ENCODE measurements at places on chromosomes 16 and 17.

- peak; percentile 49 for DNase-seq
These were observed 16.7 kb downstream of the GNGT2 start for GRCh38 chr17:49193513-49194296.

- DNase-seq: no peak
These were observed 1.2 kb upstream of the BLTP2 start for GRCh38 chr17:28646039-28646754.

DNA sequence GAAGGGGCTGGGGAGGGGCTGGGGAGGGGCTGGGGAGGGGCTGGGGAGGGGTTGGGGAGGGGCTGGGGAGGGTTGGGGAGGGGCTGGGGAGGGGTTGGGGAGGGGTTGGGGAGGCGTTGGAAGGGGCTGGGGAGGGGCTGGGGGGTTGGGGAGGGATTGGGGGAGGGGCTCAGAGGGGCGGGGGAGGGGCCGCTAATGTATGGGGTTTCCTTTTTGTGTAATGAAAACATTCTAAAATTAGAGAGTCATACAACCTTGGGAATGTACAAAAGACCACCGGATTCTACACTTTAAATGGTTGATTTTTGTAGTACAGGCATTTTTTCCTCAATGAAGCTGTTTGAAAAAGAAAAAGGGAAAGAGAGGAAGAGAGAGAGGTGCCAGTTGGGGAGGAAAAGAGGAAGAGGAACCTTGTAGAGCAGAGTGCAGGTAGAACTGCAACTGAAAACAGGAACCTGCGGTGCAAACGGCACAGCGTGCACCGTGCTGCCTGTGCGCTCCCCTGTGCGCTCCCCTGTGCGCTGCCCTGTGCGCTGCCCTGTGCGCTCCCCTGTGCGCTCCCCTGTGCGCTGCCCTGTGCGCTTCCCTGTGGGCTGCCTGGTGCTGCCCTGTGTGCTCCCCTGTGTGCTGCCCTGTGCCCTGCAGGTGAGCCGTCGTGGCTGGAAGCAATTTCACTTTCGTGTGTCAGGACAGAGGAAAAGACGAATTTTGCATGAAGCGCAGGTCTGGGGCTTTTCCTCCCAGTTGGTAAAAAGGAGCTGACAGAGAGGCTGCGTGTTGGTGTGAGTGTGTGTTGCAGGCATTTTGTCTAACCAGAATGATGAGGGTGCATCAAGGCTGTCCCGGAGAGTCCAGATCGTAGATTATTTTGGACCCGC is 40.8 kb downstream of the METRNL start:
- DNase-seq: no peak

- no peak for DNase-seq
These were observed 51.4 kb upstream of the NFAT5 start for GRCh38 chr16:69514356-69514755.

DNA sequence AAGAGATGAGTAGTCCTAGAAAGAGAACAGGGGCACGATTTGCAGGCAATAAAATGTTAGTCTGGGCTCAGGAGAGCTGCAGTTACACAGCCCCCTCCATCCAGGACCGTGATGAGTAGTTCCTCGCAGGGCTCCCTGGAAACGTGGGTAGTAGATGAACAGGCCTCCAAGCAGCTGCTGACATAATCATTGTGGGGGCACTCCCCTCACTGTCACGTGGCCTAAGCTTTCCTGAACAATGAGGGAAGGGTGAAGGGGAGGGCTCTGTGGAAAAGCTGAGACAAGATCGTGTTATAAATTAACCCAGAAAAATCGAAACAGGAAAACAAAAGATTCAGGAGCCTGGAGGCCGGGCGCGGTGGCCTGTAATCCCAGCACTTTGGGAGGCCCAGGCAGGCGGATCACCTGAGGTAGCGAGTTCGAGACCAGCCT is 1.3 kb upstream of the PER1 start:
- DNase-seq: peak; percentile 24

DNA sequence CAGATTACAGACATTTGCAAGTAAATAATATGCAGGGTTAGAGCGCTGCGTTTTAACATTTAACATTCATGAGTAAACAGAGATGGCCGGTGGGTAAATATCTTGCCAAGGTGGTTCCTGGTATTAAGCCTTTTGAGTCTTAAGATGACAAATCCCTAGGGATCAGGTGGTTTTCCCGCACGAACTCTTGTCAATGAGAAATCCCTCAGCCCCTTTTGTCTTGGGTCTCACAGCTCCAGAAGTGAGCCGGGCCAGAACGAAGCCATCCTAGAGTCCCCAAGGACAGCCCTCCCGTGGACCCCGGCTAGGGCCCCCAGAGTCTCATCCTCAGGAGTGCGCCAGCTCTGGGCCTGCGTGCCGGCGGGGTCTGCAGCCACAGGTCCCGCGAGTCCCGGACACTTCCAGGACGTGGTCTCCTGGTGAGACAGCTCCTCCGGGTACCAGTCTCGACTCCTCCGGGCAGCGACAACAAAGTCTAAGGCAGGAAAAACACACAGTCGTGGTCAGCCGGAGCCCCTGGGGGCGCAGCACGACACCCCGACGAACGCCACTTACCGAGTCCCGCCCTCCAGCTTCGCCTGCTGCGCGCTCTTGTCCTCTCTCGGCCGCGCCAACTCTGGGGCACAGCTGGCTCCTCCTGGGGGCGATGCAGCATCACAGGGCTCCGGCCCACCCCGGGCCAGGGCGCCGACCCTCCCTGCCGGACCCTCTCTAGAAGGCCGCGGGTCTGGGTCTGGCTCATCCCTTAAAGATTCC is 13.3 kb downstream of the MIS12 start:
- peak; percentile 54 for DNase-seq

DNA sequence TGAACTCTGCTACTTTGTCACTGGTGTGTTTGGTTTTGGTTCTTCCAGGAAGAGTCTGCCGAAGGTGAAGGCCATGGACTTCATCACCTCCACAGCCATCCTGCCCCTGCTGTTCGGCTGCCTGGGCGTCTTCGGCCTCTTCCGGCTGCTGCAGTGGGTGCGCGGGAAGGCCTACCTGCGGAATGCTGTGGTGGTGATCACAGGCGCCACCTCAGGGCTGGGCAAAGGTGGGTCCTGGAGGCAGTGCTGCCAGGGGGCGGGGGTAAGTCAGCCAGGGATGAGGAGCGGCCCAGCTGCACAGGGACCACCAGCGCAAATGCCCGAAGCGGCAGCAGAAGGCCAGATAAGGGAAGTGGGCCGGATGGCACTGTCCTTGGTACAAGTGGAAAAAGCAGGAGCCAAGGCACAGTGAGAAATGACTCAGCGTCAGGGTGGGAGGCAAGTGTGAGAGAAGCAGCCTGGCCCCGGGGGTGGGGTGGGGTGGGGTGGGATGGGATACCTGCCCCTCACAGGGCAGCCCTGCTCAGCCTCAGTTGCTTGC is 41.9 kb downstream of the TMEM11 start:
- DNase-seq: no peak

GRCh38 chr17:21278450-21279197 is 5.9 kb upstream of the MAP2K3 start:
- DNase-seq: no peak

- no peak for DNase-seq
These were observed 42.6 kb downstream of the CYTH1 start for GRCh38 chr17:78739331-78739931.

- no peak for DNase-seq
These were observed 232.4 kb upstream of the PSMD7 start for GRCh38 chr16:74064120-74064735.

- peak; percentile 76 for DNase-seq
These were observed 190.2 kb downstream of the PRKCA start for GRCh38 chr17:66492561-66493005.

DNA sequence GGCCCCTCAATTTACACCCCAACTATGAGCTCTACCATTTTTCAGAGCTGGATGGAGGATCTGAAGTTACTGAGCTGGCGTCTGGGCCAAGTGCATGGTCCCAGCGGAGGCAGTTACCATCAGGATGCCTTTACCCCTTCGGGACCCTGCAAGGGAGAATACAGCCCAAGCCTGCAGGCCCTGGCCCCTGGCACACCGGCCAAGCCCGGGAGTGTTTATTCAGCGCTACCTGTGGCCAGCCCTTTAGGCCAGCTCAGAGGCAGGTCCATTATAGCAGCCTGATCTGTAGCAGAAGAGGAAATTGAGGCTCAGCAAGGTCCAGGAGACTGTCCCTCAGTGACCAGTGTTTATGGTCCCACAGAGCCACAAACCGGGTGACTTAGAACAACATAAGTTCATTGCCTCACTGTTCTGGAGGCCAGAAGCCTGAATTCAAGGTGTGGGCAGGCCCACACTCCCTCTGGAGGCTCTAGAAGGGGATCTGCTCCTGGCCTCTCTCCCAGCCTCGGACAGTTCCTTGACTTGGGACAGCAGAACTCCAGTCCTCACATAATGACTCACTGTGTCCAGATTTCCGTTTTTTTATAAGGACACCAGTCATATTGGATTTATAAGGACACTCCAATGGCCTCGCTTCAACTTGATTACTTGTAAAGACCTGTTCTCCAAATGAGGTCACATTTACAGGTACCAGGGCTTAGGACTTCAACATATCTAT is 8.8 kb downstream of the SEC14L5 start:
- no peak for DNase-seq

DNA sequence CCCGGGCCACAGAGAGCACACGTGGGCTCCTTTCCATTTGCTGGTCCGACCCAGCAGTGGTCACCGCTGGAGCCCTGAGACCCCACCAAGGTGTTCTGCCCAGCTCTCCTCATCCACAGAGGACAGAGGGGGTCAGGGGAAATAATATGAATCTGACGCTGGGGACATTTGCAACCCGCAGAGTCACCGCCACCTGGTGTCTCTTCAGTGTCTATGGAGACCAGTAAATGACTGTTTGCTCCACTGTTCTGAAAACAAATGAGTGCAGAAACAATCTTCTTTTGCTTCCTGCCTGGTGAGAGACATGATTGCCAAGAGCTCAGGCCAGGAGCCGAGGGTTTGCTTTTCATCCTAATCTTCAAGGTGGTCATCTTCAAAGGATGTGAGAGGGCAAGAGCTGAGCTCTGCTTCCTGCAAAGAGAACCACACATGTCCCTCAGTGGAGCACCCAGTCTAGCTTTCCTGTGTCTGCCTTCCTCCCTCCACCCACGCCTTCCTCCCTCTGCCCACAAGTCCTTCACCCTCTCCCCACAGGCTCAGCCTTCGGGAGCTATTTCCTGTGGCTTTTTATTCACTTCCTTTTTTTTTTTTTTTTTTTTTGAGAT is 14.7 kb upstream of the KLHDC4 start:
- DNase-seq: peak; percentile 73

GRCh38 chr17:66952031-66952524 is 12.4 kb upstream of the CACNG4 start:
- peak; percentile 18 for DNase-seq

GRCh38 chr17:80387071-80387470 is 27.9 kb upstream of the ENDOV start:
- no peak for DNase-seq

- DNase-seq: peak; percentile 25
These were observed 708 bp downstream of the DHX33 start for GRCh38 chr17:5468075-5468473.

GRCh38 chr17:58520843-58521430 is 6.5 kb upstream of the MTMR4 start:
- DNase-seq: peak; percentile 42

DNA sequence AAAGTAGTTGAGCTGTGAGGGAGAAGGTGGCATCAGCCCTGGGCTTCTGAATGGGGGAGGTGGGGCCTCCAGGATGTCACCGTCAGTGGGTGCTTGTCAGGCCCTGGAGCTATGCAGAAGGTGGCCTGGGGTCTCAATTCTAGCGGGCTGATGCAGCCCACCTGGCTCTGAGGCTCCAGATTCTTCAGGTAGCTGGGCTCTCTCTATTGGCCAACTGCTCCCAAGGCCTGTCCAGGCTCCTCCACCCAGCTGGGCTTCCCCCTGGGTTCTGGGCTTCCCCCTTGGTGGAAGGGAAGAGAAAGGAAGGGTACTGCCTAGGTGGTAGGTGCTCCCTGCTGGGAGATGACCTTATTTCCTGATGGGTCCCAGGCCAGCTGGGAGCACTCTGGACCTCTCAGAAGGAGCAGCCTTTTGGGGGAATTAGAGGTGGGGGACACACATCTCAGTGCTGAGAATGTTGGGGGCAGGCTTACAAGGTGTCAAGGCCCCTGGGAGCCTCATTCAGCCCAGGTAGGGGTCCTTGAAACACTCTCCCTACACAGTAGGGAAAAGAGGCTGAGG is 1728.3 kb downstream of the TP53TG3F start:
- DNase-seq: no peak

DNA sequence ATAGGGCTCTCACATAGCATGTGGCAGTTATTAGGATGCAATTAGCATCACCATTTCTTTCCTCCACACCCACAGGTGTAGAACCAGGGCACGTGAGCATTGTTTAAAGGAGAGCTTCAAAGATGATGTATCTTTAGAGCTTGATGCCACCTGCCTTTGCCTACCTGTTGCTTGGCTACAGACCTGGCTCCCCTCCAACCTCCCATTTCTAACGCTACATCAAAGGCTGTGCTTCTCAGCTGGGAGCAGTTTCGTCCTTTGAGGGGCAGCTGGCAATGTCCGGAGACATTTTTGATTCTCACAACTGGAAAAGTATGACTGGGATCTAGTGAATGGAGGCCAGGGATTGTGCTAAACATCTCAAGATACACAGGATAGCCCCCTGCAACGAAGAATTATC is 78.5 kb upstream of the CLEC3A start:
- DNase-seq: peak; percentile 62

DNA sequence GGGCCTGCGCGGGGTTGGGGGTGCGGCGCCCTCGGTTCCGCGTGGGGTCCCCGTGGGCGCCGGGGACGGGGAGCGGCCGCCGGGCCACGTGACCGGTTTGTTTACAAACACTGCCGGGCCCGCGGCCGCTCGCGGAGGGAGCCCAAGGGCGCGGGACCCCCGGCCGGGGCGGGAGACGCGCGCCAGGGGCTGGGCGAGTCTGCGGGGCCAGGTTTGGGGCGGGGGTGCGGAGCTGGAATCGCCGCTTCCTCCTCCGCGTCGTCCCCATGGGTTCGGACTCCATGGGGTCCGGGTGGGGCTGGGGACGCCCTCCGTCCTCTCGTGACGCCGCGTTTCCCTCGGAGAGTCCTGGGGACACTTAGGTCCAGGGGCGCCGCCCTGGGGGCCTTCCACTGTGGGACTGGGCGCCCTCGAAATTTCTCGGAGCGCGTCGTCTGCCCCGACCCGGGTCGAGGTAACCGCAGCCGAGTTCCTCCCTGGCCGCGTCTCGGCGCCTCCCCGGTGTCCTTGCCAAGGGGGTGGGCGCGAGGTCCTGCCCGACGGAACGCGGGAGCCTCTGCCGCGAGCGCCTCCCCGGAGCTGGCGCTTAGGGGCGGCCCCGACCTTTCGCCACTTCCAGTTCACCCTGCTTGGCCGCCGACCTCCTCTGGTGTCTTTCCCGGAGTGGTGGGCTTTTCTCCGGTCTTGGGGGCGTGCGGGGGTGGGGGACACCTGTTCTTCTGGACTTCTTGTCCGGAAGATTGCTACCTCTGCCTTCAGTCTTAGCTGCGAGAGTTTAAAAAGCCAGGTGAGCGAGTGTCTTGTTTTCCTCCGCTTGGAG is 684 bp downstream of the YPEL2 start:
- DNase-seq: peak; percentile 71

DNA sequence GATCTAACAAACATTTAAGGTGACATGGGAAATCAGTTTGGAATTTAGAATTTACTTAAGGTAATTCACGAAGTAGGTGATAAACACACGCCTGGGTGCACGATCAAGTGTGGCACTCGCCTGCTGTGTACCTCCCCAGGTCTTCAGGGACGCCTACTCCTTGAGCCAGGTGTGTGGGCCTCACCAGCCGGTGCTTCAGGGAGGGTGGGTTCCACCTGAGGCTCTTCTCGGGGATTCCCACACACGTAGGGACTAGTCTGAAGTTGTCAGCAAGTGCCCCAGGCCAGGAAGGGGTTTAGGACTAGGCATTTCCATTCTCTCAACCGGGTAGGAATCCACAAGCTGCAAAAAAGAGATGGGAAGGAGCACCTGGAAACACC is 9.8 kb upstream of the NAT9 start:
- no peak for DNase-seq
